Ovary (tissue), 10 donors: ENCODE measurements at places on chromosomes 7 and 10. TPM values are rescaled to one million over a fixed set of nuclear protein-coding genes. Genes with fewer than 3 reads are reported as not detected.

GRCh38 chr7:147894271-147894670, 696.3 kb upstream of the C7orf33 start:
- DNase-seq: no peak

DNA sequence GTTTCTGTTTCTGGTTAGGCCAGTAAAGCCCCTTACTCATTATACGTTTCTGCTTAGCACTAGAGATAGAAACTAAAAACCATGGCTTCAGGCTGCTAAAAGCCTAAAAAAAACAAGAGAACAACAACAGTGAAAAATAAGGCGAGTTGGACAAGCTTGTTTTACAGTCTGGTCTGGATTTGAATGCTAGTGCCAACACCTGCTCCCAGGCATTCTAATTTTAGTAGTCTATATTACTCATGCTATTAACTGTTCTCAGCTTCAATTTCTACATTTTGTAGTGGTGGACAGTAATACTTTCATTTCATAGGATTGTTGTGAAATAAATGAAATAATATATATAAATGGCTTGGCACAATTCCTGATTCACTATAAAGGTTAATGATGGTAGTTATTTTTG, 108.5 kb downstream of the HBP1 start:
- no peak for DNase-seq

- no peak for DNase-seq
Measured at GRCh38 chr7:1755783-1756625, 85.9 kb downstream of the ELFN1 start.

The SFTPA1 gene
- 6.6 TPM for total RNA-seq

The RHOBTB1 gene
- total RNA-seq: 13.0 TPM

DNA sequence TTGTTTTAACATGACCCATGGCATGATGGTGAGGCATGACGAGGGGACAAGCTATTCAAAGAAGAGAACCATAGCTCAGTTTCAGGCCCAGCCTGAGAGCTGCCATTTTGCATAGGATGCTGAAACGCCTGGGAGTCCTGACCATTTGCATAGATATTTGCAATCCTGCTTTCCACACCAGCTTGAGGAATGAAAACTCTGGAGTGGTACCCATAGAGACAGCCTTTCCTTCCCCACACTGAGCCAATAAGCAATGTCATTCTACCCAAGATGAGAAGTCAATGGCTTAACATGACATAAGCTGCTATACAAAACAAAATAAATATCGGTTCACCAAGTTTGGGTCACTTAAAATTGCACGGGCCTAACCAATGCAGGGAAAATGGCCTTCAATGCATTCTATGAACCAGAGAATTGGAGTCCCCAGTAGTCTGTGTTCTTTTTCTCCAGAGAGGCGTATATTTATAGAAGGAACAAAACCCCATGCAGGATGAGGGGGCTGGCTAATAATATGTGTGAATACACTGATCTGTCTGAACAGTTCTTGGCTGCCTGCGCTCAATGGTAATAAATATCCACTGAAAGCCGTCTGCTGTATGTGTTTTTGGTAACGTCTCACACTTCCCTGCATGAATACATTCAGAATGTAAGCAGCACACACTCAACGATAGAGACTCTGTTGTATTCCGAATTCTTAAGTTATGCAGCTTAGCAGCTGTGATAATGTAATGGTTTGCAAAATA, 329.3 kb downstream of the FRMD4A start:
- DNase-seq: no peak

The ADAM8 gene
- 4.7 TPM for total RNA-seq

DNA sequence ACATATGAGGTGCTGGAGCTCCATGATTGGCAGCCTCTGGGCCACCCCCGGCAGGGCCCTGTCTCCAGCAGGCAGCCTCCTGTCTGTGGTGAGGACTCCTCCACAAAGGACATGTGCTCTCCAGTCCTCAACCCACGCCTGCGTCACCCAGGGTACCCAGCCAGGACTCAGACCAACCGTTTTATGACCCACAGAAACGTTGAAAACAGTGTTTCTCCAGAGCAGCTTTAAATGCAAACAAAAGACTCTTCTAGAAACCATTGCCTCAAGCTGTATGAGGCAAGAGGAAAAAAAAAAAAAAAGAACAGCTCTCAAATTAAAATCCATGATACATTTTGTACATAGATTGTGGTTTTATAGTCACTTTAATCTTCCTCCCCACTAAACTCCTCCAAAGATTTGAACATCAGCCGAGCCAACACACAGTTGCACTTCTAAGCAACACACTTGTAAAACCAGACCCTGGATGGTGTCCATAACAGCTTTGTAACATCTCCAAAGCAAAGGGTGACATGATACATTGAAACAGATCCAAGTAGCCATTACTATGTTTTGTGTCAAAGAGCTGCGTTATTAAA, 175.0 kb upstream of the LYZL2 start:
- peak; percentile 48 for DNase-seq

The SPDYE1 gene
- not detected for total RNA-seq

DNA sequence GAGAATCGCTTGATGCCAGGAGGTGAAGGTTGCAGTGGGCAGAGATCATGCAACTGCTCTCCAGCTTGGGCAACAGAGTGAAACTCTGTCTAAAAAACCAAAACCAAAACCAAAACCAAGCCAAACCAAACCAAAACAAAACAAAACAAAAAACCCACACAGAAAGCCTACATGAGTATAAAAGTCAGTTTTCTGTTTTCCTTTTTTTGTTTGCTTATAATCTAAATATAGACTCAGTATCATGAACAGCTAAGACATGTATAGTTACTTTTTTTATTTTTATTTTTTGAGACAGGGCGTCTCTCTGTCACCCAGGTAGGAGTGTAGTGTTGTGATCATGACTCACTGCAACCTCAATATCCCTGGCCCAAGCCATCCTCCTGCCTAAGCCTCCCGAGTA, 16.8 kb upstream of the MTPN start:
- DNase-seq: no peak

DNA sequence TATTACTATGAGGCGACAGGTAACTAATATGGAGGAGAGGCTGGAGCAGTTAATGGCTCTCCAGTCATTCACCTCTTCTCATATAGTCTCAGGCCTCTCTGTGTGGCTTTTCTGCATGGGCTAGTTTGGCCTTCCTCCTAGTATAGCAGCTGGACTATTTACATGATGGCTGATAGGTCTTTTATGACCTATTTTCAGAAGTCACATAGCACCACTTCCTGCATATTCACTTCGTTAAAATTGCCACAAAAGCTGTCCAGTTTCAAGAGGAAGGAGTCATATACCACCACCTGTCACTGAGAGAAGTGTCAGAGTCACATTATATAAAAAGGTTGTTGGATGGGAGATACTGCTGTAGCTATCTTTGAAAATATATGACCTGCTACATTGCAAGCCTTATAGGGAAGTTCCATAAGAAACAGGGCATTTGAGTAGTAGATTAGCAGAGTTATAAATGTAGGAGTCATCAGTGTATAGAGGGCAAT, 8.0 kb upstream of the DMTF1 start:
- no peak for DNase-seq

DNA sequence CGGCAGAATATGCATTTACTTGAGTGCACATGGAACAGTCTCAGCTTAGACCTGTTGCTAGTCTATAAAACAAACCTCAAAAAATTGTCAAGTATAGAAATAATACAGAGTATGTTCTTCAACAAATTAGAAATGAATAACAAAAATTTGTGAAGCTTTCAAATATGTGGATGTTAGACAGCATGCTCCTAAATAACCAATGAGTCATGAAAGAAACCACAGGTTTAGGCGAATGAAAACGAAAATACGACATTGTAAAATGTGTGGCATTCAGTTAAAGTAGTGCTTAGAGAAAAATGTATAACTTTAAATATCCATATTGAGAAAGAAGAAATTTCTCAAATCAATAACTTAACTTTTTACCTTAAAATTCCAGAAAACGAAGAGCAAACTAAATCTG, 760.0 kb upstream of the SORCS1 start:
- no peak for DNase-seq

The CALHM3 gene
- total RNA-seq: not detected

The OR2A7 gene
- total RNA-seq: 3.8 TPM

GRCh38 chr10:98577578-98577977, 130.8 kb upstream of the HPS1 start:
- DNase-seq: no peak

DNA sequence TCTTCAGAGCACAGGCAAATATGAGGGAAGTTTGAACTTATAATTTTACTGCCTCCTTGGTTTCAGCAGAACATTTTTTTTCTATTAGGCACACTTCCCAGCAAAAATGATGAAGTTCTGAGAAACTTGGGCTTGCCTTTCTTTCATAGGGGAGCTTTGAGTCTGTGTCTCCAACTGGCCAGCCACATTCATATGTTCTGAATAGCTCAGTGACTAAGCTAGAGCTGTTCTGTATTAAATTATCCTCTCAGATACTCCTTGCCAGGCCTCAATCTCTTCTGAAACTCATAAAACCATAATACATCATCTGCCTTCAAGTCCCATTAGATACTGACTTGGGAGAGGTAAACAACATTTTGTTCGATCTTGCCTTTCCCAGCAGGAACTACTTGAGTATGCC, 476.5 kb downstream of the GPAM start:
- no peak for DNase-seq

- no peak for DNase-seq
Measured at GRCh38 chr7:108385834-108386422, 70.3 kb downstream of the NRCAM start.

GRCh38 chr10:43861966-43862751, 213.5 kb upstream of the ZNF32 start:
- DNase-seq: no peak

DNA sequence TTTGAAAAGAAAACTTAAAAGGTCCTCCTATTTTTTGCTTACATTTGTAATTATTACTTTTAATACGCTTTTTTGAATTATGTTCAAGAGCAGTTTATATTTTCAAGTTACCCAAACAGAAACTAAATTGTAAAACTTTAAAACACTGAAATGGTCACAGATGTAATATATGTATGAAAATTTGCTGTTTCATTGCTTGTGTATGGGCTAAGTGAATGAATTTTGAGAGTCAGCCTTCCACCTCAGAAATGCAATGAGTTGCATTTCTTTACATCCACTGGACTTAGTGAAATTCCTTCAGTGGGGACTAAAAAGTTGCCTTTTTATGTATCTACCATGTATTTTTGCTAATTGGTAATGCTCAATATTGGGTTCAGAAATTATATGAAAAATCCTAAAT, 1.6 kb downstream of the VPS26A start:
- DNase-seq: no peak

DNA sequence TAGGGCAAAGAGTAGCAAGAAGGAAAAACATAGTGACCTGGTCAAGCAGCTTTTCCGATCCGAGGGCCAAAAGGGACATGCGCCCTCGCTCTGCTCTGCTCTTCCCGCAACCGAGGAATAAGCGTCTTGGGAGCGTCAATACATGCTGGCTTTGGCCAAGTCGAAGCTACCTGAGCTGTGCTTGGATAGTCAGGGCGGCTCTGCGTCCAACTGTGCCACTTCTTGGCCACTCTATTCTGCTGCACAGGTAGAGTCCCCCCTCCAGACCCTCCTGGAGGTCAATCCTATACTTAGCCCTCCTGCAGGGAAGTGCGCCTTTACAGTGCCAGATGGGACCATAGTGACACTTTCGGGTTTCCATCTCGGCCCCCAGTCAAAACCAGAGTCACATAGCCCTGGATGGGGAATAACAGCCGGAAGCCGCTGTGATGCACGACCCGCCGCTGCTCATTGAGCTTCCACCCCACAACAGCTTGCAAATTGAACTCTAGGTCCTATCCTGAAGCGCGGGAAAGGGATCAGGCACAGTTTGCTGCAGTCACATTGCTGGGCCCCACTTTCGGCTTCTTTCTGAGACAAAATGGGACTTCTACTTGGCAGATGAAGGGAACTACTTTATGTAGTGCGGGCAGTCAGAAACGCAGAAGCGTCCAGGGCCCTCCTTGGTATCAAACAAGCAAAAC, 1.1 kb upstream of the HPSE2 start:
- no peak for DNase-seq

DNA sequence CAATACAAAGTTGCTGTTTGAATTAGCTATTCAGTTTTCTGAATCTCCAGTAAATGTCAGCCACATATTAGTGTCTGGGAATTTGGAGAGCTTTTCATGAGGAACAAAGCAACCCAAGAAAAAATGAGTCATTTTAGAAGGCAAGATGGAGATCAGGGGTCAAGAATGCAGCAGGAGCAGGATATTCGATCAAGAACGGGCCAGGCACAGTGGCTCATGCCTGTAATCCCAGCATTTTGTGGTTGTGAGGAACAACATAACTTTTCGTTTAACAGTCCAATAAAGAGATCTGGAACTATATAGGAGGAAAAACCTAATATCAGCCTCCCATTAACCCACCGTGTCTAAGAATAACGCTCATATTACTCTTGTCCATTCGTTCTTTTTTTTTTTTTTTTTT, 600.5 kb downstream of the MAGI2 start:
- DNase-seq: no peak

The ZNF92 gene
- 6.9 TPM for total RNA-seq

DNA sequence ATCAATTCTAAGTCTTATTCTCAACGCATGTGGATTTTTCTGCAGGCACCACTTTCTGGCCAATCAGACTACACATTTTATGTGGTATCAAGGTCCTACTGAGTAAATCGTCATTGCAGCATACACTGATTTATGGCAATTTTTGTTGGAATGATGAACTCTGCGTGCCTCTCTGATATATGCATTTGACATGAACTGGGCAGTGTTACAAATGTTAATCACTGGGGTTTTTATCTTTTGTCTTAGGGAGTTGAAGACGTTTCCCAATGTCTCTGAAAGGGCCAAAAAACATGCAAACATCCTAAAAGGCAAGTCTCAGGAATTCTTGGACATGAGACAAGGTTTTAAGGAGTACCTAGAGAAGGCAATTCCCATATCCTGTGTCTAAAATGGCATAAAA, 809.5 kb upstream of the CELF2 start:
- no peak for DNase-seq

GRCh38 chr7:132666774-132667172, 90.5 kb upstream of the PLXNA4 start:
- DNase-seq: no peak

GRCh38 chr7:101792051-101792681, 25.3 kb upstream of the CUX1 start:
- DNase-seq: peak; percentile 62

DNA sequence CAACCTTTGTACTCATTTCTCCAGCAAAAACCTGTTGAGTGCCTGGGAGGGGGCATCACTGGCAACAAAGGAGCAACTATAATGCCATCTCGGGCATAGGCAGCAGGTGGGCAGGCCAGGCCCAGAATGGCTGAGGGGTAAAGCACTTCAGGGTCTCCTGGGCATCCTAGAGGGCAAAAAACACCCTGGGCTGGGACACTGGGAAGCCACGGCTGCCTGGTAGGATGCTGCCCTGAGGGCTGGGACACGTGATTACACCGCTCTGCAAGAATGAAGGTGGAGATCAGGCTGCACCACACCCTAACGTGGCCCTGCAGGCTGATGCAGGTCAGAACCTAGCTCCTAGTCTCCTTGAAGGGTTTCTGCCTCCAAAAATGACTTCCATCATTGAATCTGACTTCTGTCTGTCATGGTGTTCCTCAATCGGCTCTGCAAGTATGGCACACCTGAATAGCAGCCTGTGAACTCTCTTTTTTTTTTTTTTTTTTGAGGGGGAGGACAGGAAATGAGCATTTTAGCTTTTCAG, 4.5 kb upstream of the TRAPPC14 start:
- DNase-seq: no peak
